ENCODE measurements at places on chromosomes 7 and 10.

DNA sequence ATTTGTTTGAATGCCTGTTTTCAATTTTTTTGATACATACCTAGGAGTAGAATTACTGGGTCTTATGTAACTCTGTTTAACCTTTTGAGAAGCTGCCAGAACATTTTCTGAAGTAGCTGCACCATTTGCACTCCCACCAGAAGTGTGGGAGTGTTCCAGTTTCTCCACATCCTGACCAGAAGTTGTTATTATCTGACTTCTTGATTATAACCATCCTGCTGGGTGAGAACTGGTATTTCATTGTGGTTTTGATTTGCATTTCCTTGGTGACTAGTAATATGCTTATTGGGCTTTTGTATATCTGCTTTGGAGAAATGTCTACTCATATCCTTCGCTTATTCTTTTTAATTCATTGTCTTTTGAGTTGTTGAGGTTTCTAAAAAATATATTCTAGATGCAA is 117.2 kb upstream of the GLCCI1 start:
- DNase-seq, result no peak

DNA sequence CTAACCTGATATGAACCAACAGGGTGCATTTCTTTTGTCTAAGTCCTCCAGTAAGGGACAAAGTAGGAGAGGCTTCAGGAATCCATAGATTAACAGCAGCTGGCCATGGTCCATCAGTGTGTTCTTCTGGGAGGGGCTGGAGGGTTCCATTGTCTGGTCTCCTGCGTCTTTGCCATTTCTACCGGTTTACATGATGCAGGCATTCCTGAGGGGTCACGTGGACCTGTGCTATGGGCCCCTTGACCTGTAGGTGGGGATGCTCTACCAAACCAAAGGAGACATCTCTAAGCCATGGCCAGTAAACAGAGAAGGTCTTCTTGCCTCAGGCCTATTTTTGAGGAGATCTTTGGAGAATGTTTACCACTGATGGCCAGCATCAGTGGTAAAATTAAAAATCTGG is 28.7 kb upstream of the HABP2 start:
- no peak for DNase-seq

DNA sequence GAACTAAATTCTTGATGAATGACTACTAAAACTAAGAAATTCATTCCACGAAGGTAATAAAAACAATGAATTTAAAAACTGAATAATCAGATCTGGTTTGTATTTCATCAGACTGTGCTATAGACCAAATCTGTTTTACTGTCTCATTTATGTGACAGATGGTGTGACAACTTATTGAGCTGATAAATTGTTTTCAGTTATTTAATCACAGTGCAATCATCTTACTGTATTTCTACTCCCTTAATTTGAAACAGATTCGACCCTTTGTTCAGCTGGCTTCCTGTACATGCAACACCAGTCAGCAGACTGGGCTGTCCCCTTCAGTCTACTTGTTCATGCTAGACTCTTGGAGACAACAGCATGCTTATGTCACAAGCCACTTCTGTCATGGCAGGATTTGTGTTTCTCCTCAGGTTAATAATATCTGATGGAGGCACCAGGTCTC is 150.9 kb downstream of the MBL2 start:
- DNase-seq, result no peak

- no peak for DNase-seq
Measured at GRCh38 chr7:130113887-130114286, 43.6 kb downstream of the KLHDC10 start.

GRCh38 chr7:109864230-109864629 is 1226.7 kb upstream of the LRRN3 start:
- no peak for DNase-seq
